Stimulated activated CD8-positive, alpha-beta memory T cell treated with anti-CD3 and anti-CD28 coated beads, Interleukin-4, amount 100 ng/mL, for 1 hour (primary cell): ENCODE measurements at places on chromosomes 16 and 17.

DNA sequence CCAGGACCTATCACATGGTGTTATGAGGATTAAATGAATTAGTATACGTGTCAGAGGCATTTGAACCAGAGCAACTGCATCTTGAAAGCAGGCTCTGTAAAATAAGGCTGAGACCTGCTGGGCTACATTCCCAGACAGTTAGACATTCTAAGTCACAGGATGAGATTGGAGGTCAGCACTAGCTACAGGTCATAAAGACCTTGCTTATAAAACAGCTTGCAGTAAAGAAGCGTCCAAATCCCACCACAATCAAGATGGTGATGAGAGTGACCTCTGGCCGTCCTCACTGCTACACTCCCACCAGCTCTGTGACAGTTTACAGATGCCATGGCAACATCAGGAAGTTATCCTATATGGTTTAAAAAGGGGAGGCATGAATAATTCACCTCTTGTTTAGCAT is 71.8 kb downstream of the IRF8 start:
- no peak for DNase-seq

GRCh38 chr17:416293-417206 is 63.9 kb upstream of the RPH3AL start:
- DNase-seq, result no peak

DNA sequence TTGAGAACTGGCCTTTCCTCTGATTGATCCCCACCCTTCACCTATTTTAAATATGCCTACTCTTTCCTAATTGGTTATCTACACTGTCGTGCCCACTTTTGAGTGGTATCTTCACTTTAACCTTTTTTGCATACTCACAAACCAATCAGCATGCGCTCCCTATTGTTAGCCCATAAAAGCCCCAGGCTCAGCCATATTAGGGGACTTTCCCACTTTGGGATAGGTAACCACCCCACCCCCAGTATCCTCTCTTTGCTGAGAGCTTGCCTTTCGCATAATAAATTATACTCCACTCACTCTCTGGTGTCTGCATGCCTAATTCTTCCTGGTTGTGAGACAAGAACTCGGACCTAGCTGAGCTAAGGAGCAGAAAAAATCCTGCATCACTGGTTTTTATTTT is 59.5 kb upstream of the NOL11 start:
- DNase-seq, result no peak

DNA sequence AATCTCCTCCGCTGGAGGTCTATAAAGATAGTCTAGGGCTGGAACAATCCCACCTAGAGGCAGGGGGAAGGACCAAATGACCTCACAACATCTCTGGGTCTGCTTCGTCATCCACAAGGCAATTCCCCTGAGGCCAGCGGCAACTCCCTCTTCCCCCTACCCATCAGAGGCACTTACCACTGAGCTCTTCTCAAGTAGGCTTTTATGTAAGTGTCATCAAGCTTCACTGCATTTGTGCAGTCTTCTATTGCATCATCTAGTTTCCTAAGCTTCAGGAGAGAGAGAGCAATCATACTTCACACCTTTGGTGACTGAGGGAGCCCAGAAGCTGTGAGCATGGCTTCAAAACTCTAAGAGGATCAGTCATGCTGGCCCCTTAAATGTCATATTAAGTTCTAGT is 21.0 kb downstream of the CNP start:
- no peak for DNase-seq

DNA sequence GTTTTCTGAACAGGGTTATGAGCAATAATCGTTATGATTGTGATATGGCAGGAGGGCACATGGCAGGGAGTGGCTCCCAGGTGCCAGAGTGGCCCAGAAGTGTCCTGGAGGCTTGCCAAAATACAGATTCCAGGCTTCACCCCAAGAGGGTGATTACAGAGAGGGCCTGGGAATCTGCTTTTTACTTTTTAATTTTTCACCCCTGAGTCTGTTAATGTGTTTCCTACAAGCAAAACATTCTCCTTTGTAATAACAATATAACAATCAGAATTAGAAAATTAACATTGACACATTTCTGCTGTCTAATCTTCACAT is 212.4 kb downstream of the SNX29 start:
- no peak for DNase-seq

GRCh38 chr17:78496311-78496710 is 80.9 kb downstream of the DNAH17 start:
- DNase-seq, result no peak

DNA sequence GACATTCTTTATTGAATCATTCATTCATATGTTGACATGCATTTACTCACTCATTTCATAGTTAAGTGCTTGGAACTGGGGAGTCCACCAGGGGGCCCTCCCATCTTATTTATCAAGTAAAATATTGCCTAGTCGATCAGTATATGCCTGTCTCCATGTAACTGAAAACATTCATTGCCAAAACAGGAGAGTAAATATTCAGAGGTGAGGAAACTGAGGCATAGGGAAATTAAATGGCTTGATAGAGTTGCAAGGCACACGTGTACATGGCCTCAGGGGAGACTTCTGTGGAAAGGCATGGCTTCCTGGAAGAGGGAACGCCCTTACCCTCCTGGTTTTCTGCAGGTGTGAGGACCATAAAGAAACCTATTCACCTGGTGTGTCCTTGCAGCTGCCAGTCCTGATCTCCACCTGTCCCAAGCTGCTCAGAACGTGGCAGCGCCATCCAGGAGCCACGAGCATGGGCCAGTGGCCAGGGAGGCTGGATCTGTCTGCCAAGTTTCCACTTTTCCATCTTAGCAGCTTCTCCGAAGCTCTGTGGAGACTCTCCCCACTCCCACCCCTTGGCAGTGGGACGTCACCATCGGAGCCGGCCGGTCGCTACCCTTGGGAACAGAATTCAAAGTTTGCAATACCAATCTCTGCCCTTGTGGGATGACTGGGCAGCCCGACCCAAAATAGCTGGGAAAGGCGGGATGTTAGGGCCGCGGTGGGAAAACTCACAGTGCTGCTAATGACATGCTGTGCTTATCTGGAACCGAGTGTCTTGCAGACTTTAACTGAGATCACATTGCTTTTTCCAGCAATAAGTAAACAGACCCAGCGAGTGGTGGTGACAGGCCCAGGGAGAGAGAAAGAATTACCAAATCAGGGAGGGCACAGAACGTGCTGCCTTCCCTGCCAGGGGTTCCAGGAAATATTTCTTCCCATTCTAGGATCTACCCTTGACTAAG is 4.1 kb upstream of the C1QTNF1 start:
- DNase-seq, result no peak

DNA sequence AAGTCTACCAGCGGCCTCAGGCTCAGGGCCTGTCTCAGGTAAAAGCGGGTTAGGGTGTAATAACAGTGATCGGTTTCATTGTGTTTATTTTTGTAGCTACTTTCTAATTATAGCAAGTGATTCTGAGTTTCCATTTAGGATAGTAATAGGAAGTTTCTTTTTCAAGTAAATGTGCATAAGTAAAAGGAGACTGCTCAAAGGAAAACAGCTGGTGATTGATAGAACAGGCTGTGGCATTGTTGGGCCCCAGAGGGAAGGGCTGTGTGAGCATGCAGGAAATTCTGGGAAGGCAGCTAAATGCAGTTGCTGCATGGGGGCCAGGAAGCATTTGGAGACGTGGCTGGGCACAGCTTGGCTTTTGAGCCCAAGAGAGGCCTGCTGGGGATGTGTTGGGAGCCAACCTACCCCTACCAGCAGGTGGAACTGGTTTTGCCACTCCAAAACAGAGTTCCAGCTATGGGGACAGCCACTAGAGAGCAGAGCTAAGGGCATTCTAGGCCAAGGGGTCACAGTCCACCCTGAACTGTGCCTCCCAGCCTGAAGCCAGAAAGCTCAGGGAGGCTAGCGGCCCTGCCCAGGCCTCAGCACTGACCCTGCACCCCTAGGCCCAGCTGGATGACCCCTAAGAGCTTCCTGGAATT is 12.6 kb downstream of the SNX20 start:
- DNase-seq, result no peak

- no peak for DNase-seq
Measured at GRCh38 chr16:83738923-83739503, 68.8 kb upstream of the HSBP1 start.

GRCh38 chr17:28347261-28347891 is 10.0 kb downstream of the POLDIP2 start:
- DNase-seq, result no peak

GRCh38 chr16:79656553-79657115 is 56.1 kb upstream of the MAF start:
- no peak for DNase-seq

- no peak for DNase-seq
Measured at GRCh38 chr16:86092586-86093480, 193.9 kb downstream of the IRF8 start.

DNA sequence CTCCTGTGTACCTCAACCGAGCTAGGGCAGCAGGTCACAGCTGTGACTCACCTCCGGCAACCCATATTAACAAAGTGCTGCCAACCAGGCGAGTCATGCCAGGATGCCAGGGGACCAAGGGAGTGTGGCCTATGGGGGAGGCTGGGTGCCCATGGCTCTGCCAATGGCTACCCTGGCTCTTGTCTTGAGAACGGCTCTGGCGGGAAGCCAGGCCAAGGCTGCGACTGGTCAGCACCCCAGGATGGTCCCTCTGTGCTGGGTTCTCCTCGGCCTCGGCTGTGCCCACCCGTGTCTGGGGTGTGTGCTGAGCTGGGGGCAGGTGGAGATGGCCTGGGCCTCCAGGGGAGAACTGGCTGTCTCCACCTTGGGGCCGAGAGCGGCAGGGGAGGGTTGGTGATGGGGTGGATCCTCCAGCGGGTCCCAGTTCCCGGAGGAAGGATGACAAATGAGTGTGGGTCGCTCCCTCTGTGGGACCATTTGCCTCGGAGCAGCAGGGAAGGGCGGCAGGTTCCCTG is 75.8 kb downstream of the MRC2 start:
- DNase-seq, result no peak

- DNase-seq, result no peak
Measured at GRCh38 chr17:30170415-30170987, 53.9 kb downstream of the NSRP1 start.

DNA sequence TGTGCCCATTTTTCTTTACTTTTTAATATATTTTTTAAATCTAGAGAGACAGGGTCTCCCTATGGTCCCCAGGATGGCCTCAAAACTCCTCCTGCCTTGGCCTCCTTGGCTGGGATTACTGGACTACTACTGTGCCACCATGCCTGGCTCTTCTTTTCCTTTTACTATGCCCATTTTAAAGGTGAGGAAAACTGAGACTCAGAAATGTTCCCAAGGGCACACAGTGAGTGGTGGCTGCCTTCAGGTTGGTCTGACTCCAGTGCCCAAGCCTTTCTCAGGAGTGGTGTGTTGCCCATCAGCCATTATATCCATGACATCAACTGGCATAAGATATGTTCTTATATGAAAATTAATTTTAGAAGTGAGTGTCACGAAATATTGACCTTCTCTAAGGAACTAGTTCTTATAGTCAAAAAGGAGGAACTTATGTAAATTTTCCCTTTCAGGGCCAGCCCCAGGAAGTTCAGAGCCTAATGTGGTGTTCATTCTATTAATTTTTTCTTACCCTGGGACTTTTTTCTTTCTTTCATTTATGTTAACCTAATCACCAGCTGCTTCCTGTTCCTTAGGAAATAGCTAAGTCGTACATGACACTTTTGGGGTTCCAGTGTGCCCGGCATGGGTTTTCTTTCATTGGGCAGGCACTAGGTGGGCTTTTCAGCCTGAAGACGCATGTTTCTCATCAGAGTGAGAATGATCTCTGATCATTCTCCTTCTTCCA is 17.9 kb upstream of the SPN start:
- no peak for DNase-seq

DNA sequence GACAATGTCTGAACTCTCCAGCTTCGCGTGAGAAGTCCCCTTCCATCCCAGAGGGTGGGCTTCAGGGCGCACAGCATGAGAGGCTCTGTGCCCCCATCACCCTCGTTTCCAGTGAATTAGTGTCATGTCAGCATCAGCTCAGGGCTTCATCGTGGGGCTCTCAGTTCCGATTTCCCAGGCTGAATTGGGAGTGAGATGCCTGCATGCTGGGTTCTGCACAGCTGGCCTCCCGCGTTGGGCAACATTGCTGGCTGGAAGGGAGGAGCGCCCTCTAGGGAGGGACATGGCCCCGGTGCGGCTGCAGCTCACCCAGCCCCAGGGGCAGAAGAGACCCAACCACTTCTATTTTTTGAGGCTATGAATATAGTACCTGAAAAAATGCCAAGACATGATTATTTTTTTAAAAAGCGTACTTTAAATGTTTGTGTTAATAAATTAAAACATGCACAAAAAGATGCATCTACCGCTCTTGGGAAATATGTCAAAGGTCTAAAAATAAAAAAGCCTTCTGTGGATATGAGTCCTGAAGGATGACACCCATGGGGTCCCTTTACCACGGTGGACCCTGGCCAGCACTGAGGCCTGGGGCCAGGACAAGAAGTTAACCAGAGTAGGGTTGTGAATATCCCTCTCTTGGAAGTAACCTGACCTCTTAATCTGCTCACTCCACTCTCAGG is 10.5 kb upstream of the ITGAD start:
- DNase-seq, result peak; percentile 31

DNA sequence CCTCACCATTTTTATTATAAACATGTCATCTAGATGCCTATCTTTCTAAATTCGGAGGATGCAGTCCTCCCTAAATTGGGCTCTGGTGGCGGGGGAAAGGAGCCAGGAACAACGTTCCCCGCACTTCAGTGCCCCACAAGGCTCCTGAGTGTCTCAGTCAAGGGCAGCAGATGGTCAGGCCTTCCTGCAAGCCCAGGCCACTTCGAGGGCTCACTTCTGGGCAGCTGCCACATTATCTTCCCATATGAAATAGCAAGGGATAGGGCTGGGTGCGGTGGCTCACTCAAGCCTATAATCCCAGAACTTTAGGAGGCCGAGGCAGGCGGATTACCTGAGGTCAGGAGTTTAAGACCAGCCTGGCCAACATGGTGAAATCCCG is 32.3 kb downstream of the FBXO31 start:
- no peak for DNase-seq

DNA sequence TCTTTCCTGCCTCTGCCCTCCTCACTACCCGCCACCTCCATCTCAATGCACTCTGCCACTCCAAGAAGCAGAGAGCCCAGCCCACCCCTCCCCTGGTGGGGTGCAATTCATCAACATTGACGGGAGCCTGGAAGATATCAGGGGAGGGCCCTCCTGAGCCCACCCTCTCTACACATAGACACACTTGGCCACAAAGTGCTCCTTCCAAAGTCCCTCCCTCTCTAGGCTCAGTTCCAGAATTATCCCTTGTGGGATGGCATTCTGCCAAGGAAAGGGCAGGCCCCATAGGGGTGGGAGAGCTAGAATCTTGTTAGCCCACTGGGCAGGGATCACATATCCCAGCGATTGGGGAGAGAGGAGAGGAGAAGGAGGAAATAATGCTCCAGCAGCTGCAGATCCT is 66.2 kb downstream of the TMEM132E start:
- no peak for DNase-seq

DNA sequence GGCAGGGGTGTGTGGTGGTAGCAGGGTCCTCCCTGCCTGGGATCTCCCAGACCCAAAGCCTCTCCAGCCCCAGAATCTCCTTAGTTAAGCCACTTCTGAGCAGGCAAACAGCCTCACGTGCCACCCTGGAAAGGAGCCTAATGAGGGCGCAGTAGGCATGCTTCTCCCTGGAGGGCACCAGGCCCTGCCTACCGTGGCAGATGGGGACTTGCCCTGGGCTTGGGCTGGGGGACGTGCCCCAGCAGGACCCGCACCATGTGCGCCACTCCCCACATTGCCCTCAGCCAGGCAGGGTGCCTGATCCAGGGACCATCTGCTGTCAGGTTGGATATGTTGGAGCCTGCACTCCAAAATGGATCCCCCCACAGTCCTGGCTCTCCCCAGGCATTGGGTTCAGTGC is 14.2 kb downstream of the FAM83G start:
- no peak for DNase-seq
